ENCODE measurements at places on chromosomes 7 and 10.
A peak's percentile ranks its signal among the peaks of the same experiment; 100 is the strongest.

DNA sequence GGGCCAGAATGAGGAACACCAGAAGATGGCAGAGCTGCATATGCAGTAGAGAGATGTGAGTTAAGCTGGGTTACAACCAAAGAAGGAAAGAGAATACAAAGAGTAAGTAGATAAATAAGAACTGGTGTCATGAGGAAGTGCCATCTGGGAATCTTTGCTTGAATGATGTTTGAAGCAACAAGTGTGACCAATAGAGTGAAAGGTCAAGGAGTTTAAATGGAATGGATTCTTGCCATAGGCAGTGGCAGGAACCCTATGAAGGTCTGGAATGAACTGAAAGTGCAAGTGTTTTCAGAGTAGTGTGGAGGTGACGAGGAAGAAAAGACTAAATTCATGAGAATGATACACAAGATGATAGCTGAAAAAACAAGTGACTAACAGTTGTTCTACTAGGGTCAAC is 21.6 kb downstream of the MEST start:
- no peak for DNase-seq

GRCh38 chr10:30056767-30057355 is 2.5 kb downstream of the JCAD start:
- no peak for DNase-seq

- no peak for DNase-seq
These were observed 631 bp downstream of the HPS6 start for GRCh38 chr10:102065561-102066398.

DNA sequence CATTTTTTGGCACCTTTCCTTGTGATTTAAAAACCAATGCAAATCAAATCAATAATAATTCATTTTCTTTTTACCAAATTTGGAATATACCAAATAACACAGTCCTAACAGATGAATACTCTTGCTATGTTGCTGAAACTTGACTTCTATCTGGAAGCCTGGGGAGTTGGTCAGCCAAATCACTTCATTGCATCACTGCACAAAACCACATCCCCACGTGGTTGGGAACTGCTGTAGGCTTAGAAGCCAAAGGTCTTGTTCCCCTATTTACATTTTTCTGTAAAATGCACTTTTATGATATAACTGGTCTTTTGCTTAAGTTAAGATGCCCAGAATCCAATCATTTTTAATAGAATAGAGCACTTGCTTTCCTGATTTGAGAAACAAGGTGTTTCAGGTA is 15.2 kb downstream of the GPR85 start:
- no peak for DNase-seq

DNA sequence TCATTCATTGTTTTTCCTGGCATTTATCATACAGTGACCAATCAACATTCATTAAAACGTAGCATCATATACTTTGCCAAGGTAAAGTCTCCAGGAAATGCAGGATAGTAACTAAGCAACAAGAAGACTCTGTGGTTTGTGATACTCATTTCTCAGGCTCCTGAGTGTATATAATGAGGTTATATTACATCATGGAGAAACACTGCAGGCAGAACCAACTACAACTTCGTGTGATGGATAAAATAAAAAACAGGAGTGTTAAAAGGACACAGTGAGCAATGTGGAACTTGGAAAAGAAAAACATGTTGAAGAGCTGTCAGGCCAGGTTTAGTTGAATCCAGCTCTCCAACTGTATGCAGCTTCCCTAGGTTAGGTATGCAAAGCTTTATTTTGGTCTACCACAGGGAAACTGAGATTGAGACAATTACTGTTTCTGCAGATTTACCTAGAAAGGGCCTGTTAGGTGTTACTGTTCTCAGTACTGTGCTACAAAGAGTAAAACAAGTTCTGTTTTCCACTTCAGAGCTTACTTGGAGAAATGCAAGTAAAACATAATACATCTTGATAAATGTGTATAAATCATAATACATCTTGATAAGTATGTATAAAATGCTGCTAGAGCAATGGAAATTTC is 7.8 kb upstream of the CCNY start:
- DNase-seq = no peak

- DNase-seq = no peak
These were observed 123.7 kb downstream of the CUBN start for GRCh38 chr10:17005621-17006566.

DNA sequence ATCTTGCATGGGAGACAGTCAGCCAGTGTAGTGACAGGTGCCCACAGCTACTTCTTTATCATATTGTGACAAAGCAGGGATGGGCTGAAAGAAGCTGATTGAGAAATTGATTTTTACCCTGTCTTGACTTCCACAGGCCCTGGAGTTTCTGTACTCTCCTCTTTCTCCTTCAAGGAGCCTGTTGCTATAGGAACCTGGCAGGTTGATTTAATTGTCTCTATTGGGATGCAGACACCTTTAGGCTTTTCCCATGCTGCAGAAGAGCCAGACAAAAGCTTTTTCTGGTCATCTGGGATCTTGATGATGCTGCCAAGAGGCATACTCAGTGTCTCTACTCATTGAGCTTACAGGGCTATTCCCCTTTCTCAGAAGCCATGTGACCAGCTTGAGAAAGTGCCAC is 754.8 kb downstream of the KCNMA1 start:
- DNase-seq = no peak

DNA sequence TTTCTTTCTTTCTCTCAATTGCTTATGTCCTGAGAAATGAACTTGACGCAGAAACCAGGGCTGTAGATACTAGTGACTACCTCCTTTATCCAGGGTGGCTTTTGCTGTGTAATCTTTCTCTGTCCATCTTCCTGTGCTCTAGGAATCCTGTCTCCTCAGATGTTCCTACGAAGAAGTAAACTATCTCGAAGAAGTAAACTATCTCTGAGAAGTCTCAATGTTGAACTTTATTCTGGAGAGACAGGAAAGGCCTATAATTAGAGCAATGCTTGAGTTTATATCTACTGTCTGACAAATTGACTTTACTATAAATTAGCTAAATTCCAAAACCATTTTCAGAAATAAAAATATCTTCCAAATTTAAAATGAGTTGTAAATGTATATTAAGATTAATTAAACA is 541.5 kb upstream of the DPP6 start:
- DNase-seq = no peak

- DNase-seq = no peak
These were observed 251.6 kb downstream of the USP6NL start for GRCh38 chr10:11359869-11360268.

GRCh38 chr10:73937333-73938043 is 26.6 kb downstream of the PLAU start:
- no peak for DNase-seq

DNA sequence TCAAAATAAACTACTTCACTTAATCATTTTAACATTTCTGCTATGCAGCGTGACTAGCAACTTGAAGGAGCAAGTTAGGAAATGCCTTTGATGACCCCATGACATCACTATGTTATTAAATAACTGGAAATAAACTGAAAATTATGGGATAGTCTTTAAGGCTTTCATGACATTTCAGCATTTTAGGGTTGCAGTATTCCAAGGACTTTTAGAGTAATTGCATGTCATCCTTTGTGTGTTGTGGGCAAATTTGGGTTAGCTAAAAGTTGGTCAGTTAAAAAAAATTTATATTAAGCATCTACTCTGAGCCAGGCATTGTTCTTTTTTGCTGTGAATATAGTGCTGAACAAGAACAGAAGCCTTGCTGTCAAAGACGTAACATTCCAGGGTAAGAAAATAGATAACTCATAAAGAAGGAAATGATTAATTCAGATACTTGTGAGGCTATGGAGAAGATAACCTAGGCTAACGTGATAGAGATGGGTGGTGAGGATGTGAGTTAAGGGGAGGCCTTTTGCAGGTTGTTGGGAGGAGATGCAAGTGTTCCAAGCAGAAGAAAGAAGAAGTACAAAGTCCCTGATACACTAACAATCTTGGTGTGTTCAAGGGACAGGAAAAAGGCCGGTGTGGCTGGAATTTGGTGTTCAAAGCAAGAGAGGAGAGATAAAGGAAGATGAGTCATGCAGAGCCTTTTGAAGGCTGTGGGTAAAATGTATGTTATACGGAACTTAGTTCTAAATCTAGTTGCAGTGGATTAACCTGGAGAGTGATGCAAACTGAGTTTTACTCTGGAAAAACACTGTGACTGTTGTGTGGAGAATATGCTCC is 610.2 kb downstream of the AUTS2 start:
- no peak for DNase-seq

DNA sequence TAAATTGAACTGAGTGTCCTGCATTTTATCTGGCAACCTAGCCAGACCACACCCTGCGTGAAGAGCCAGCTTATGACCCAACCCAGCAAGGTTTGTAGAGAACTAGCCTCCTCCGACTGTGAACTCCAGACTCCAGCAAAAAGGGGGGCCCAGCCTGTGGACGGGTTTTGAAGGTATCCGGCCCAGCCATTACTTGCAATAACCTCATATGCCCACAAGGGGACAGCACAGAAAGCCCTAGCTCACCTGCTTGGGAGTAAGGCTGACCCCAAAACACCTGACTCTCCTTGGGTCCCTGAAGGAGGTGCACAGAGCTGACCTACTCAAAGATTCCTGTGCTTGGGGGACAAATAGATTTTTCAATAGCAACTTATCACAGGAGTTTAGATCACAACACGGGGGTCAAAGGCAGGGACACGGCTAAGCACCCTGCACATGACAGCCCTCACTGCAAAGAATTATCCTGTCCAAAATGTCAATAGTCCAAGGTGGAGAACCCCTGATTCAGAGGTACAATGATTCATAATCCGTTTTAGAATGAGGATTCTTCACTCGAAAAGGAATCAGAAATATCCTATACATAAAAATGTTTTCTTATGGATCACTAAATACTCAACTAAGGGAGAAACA is 4.6 kb downstream of the TRPV6 start:
- DNase-seq = peak; percentile 5

DNA sequence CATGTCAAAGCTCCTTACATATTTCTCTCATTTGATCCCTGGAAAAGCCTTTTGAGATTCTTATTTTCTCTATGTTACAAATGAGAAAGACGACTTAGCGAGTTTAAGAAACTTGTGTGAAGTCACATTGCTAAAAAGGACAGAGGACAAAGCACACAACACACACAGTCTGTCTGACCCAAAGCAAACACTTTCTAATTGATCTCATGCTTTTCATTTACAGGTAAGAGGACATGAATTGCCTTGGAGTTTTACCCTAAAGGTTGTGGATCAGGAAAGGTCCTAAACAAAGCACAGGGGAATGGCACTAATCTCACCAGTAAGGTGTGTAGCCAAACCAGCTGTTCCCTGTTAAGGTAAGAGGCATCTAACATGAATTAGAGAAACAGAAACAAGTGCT is 18.7 kb downstream of the SLC35G1 start:
- DNase-seq = no peak

GRCh38 chr10:60718886-60719285 is 59.4 kb upstream of the CDK1 start:
- DNase-seq = no peak

GRCh38 chr10:111598433-111599059 is 521.7 kb downstream of the ADRA2A start:
- DNase-seq = peak; percentile 2

GRCh38 chr10:22599048-22599561 is 115.3 kb downstream of the PIP4K2A start:
- DNase-seq = no peak

DNA sequence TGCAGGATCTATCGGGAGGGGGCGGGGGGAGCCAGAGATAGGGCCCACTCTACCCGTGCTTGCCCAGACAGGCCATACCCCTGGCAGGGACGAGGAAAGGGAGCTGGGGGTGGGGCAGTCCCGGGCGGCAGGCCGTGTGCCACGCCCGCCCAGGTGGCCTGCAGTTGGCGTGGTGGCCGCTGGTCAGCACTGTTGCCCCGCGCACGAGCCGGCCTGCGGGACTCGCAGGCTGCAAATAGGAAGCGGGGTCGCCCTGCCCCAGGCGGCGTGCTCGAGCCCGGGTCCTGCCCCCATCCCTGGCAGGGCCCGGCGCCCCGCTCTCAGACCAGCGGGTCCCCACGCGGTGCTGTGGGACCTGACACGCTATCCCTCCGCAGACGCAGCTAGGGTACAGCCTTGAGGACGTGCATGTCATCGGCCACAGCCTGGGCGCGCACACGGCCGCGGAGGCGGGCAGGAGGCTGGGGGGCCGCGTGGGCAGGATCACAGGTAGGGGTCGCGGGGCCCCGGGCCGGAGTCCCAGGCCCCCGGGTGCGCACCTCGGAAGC is 6.7 kb downstream of the PNLIPRP2 start:
- no peak for DNase-seq

DNA sequence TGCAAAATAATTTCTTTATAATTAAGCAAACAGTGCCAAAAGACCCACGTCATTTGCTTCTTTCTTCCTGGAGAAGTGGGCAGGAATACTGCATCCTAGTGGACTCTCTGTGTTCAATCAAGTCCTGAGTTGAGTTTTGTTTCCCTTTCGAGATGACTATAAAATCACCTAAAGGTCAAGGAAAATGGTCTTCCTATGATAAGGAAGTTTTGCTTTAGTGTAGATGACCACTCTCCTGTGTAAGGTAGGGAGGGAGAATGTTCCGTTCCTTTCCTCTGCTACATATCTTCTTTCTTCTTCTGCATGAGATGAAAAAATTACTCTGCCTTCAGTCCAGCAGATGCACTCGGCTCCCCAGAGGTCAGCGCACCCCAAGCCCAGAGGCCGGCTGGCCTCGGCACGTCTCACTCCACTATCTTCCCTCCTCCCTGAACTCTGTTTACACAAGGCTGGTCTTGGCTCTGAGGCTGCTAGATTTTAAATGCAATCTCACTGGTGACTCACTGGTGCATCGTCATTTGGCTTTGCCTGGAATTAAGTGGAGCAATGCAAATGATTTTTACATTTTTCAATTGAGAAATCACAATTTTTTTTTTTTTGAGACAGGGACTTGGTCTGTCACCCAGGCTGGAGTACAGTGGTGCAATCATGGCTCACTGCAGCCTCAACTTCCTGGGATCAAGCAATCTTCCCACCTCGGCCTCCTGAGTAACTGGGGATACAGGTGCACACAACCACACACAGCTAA is 18.6 kb upstream of the VDAC2 start:
- DNase-seq = no peak

DNA sequence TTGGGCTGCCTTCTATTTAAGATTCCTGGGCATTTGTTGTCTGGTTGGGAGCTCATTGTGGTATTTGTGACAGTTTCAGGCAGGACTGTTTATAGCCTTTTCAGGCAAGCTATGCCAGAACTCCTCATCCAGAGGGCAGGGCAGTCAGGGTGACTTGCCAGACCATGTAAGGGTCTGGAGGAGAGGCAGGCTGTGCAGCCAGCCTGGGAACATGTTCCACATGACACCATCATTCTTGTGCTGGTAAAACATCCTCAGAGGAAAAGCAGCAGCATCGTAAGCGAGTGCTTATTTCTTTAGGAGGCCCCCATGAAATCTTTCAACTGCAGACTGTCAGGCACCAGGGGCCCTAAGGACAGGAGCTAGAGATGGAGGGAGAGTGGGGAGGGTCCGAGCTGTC is 44.0 kb upstream of the SORBS1 start:
- DNase-seq = no peak

DNA sequence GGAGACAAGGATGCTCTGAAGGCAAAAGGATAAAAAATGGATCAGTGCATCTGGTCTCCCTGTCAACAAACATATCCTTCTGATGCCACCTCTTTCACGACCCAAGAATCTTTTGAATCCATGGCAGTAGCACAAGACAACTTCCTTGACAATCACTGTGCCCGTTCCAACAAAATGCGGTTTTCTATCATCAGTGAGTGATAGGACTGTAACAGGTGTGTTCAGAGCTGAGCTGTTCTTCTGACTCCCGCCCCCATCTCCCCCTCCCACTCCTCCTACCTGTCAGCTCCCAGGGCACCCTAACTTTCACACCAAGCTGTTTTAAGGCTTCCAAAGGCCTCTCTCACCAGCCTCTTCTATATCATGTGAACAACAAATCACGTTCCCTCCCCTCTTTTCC is 74.8 kb downstream of the PARD3 start:
- no peak for DNase-seq

Measured in stimulated activated CD8-positive, alpha-beta memory T cell treated with anti-CD3 and anti-CD28 coated beads, Interleukin-4, amount 100 ng/mL, for 4 hours (primary cell).